ENCODE measurements at places on chromosomes 1 and 21.

- DNase-seq, result no peak
Measured at GRCh38 chr1:218025454-218025853, 259.6 kb upstream of the RRP15 start.

DNA sequence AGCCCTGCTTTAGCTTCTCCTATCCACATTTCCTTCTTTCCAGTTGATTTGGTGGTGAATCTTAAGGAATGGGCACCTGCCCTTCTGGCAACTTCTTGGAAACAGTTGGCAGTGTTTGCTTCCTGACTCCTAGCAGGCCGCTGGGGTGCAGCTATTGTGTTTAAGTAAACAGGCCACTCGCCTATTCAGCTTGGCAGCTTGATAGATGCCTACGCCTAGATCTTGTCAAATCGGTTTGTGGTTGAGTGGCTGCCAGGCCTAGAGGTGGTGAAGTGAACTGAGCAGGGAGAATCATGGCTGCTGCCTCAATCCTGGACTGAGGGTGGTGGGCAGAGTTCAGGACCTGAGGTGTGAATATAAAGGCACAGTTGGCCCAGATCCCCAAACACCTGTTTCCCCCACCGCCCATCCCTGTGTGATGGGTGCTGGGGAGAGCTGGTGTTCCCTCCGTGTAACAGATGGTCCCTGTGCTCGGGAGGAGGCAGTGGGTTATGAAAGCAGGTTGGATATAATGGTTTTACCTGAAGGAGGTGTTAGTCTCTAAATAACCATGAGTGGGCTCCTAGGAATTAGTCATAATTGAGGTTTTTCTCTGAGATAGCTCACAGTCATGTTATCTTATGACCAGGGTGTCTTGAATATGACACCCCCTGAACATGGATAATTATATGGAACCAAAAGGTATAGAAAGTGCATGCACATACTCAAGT, 940 bp upstream of the PLA2G2C start:
- DNase-seq, result no peak

DNA sequence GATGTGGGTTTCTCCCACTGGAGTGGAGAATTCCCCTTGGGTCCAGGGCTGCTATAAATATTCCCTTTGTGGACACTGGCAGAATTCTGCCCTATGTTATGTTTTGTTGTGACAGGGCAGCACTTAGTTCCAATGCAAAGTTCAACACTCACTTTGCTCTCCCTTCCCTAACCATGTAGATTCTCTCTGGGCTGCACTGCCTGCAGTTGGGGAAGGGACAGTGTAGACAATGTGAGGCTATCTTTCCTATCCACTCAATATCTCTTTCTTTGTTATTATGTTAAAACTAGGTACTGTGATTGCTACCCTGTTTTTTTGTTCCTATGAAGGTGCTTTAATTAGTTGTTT, 19.6 kb downstream of the GPR88 start:
- DNase-seq, result no peak

- peak; percentile 45 for DNase-seq
Measured at GRCh38 chr21:44871576-44872269, 1.8 kb downstream of the PTTG1IP start.

DNA sequence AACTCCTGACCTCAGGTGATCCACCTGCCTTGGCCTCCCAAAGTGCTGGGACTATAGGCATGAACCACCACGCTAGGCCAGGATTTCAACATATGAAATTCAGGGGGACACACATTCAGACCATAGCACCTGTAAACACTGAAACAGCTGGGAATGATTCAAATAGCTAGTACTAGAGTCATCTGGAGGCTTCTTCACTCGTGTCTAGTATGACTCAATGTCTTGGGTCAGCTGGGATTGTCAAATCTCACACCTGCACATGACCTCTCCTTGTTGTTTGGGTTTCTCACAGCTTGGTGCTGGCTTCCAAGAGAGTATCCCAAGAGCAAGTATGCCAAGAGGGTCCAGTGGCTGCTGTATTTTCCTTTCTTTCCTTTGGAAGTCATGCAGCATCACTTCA, 75.1 kb downstream of the PGM1 start:
- DNase-seq, result no peak

DNA sequence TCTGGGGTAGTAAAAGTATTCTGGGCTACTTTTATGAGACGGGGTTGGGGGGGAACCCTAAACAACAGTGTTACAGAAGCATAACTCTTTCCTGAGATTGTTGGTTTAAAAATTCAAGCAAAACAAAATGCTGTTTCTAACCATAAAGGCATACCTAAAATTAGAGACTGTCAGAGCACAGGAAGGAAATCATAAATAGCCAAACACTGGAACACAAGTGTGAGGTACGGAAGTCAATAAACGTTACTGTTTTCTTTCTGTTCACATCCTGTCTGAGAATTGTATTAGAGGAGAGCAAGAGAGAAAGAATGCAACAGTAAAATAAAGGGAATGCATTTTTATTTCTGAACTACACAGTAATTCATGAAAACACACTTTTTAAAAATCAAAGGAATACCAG, 42.8 kb upstream of the IL12RB2 start:
- DNase-seq, result no peak

- no peak for DNase-seq
Measured at GRCh38 chr1:224714553-224714952, 98.4 kb downstream of the CNIH3 start.

- no peak for DNase-seq
Measured at GRCh38 chr1:107674486-107674885, 290.5 kb downstream of the VAV3 start.

DNA sequence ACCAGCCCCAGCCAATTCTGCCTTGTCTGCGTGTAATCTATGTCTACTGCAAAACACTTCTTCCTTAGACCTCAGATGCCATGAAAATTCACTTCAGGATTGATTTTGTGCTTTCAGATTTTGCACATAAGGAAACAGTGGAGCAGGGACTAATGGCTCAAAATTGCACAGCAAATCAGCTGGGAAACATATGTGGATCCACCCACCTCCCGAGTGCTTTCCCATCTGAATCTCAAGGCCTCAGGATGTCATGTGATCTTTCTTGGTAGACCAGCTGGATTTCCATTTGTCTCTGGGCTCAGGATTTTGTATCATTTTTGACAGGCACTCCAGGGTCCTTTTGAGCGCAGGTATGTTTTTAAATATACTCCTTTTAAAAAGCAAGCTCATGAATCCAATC, 158.6 kb downstream of the MIS18A start:
- DNase-seq, result no peak

DNA sequence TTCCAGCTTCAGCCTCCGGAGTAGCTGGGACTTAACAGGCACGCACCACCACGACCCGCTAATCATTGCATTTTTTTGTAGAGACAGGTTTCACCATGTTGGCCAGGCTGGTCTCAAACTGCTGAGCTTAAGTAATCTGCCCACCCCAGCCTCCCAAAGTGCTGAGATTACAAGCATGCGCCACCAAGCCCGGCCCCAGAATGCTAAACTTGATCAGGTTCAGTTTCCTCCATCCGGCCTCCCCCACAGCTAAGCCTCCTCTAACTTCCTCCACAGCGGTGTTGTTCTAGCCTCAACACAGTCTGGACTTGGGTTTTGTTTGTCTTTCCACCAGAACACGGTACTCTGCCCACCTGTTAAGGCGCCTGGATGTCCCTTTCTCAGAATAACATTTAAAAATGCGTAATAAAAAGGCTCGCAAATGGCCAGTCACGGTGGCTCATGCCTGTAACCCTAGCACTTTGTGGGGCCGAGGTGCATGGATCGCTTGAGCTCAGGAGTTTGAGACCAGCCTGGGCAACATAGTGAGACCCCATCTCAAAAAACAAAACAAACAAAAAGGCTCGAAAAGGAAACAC, 2.4 kb downstream of the PARP1 start:
- no peak for DNase-seq

GRCh38 chr1:235998812-235999211, 66.1 kb downstream of the NID1 start:
- DNase-seq, result no peak

DNA sequence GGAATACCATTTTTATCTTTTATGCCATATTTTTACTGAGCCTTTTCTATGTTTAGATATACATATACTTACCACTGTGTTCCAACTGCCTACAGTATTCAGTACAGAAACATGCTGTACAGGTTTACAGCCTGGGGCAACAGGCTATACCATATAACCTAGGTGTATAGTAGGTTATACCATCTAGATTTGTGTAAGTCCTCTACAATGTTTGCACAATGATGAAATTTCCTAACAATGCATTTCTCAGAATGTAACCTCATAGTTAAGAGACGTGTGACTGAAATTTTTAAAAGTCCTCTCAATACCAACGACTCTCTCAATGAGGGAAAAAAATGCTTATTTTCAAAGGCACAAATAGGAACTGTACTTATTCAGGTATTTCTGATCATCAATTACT, 21.7 kb downstream of the INTS7 start:
- no peak for DNase-seq

DNA sequence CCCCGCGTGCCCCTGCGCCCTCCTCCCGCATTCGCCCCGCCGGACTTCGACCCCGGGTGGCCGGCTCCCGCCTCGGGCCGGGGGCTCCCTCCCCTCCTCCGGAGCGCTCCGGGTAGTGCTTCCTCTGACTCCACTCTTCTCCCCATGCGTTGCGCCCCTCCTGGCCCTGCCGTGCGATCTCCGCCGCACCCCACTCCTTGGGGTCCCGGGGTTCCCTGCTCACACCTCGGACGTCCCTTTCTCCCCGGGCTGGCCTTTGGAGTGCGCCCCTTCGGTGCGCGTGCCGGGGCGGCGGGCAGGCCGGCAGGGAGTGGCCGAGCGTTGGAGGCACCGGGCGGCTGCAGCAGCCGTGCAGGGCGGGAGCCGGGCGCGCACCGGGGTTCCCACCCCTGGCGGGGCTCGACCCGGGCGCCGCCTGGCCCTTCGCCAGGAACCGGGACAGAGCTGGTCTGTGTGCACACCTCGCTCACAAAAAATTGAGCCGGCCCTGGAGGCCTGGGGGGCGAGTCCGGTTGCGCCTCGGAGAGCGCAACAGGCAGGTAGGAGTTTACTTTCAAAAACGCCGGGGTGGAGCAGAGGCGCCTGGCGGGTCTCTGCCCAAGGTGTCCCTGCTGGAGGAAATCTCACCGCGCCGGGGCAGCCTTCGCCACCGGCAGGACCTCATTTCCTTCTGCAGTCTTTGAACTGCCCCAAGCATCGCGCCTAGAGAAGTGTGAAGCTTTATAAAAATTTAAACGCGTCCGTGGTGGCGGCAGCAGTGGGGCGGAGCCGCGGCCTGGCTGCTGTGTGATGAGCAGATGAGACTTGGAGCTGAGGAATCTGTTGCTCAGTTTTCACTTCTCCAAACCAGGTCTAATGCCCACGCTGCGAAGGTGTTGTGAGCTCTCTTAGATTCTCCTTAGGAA, 650 bp downstream of the VANGL1 start:
- peak; percentile 55 for DNase-seq

- DNase-seq, result no peak
Measured at GRCh38 chr21:38496224-38496623, 2.1 kb downstream of the ERG start.

DNA sequence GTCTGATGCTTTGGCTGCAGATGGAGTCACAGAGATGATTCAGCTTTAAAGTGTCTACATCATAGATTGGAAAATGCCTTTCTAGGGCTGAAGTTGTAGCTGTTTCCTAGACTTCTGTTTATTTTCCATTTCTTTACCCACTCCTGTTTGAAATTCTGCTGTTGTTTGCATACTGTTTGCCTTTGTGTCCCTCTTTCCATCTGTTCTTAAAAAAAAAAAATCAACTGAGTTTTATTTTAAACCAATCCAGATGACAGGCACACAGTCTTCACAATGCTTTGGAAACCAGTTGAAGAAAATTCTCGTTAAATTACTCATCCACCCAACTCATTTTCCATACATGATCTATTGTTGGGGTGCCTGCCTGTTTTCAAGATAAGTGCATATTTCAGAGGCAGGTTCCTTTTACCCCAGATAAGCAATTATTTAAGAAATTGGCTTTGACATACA, 245.9 kb downstream of the DISC1 start:
- no peak for DNase-seq

- DNase-seq, result no peak
Measured at GRCh38 chr1:7954683-7955082, 6.8 kb upstream of the PARK7 start.

Measured in pancreas (tissue), 10 donors.